ENCODE measurements at places on chromosomes 13 and 19.

GRCh38 chr13:99371956-99372355 is 64.8 kb upstream of the GPR183 start:
- DNase-seq = peak; percentile 49

- no peak for DNase-seq
Measured at GRCh38 chr19:37999309-38000213, 92.6 kb downstream of the SIPA1L3 start.

- peak; percentile 75 for DNase-seq
Measured at GRCh38 chr13:35978607-35979316, 152.4 kb downstream of the DCLK1 start.

- no peak for DNase-seq
Measured at GRCh38 chr19:35399231-35399630, 28.4 kb downstream of the GPR42 start.

- DNase-seq = no peak
Measured at GRCh38 chr13:35356572-35356971, 119.9 kb downstream of the MAB21L1 start.

GRCh38 chr19:687569-688166 is 7.6 kb downstream of the PRSS57 start:
- DNase-seq = no peak

DNA sequence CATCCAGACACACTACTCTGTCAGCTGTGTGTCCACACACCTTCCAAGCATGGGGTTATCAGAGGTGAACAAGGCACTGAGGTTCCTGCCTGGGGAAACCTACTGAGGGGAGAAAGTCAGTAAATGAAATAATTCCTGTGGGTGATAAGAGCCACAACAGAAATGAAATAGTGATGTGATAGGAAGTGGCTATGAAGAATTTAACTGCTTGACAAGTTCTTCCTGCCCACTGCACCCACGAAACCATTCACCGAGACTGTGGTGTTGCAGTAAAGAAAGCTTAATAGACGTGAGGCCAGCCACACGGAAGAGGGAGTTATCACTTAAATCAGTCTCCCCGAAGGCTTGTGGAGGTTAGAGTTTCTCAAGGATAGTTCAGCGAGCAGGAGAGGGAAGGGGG is 353.1 kb downstream of the UQCRFS1 start:
- DNase-seq = no peak

DNA sequence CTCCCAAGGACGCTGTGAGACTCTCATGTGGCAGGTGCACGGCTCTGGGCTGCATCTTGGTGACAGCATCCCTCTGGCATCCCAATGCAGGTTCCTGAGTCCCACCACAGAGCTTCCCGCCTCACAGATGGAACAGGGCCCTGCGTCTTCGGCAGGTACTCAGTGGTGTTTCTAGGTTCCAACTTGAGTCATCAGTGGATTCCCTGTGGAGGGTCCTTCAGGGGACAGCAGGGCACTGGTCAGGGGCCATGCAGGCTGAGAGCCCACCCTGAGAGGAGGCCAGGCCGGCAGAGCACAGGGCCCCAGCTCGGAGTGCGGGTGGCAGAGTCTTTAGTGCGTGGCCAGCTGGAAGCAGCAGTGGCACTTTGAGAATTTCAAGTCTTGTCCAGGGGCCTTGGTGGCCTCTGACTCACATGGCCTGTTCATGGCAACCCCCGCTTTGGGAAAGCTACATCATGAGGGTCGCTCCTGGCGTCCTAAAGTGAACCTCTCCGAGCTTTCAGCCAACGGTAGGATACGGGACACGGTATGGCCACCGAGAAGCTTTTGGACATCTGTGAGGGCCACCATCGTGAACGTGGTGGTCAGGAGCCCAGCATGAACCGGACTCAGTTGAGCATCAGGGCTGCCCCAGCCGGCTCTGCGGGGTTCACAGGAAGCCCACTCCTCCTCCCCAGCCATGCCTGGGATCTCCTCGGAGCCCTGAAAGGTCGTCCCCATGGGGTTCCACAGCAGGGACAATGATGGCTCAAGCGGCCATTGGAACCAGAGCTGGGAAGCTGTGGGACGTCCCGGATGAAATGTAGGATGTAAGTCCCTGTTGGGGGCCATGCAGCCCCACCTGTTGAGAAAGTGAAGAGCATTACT is 72.0 kb upstream of the MCF2L start:
- no peak for DNase-seq

DNA sequence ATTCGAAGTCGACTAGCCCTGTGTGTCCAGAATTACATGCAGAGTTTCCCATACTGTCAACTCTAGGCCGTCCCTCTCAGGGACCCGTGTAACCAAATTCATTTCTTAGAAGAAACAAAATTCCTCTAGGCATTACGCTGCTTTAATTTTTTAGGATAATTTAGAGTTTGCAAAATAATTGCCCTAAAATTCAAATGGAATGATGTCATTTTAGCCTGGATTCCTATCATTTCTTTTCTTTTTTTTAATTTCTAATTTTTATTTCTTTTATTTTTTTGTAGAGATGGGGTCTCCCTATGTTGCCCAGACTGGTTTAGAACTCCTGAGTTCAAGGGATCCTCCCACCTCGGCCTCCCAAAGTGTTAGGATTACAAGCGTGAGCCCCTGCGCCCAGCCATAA is 1.3 kb upstream of the ATP4B start:
- no peak for DNase-seq

DNA sequence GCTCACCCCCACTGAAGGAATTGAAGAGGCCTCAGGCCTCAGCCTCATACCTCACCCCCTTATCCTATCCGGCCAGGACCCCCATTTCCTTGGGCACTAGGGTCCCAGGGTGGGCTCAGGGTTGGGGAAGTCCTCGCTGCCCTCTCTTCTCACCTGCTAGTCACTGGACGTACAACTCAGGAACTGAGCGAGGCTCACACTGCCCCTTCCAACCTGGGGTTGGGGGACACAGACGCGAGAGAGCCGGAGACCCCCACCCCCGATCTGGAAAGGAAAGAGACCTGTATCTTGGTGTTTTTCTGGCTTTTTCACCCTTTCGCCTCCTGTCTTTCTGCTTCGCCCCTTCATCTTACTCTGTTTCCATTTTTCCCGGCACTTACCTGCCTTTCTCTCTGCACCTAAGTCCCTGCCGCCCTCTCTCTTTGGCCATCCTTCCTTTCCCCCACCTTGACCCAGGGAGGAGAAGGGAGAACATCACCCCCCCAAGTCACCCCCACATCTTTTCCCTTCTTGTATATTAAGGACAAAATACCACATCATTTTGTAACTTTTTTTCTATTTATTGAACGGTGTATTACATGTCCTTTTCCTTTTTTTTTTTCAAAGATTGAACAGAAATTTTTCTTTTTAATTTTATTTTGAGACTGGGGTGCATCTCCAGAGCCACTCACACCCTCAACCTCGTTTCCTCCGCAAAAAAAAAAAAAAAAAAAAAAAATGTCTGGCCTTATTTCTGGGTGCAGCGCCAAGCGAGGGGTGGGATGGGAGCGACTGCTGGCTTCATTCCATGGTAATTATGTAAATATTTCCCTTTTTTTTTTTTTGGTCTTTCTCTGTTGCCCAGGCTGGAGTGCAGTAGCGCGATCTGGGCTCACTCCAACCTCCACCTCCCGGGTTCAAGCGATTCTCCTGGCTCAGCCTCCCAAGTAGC is 36.6 kb downstream of the ZSWIM4 start:
- no peak for DNase-seq

DNA sequence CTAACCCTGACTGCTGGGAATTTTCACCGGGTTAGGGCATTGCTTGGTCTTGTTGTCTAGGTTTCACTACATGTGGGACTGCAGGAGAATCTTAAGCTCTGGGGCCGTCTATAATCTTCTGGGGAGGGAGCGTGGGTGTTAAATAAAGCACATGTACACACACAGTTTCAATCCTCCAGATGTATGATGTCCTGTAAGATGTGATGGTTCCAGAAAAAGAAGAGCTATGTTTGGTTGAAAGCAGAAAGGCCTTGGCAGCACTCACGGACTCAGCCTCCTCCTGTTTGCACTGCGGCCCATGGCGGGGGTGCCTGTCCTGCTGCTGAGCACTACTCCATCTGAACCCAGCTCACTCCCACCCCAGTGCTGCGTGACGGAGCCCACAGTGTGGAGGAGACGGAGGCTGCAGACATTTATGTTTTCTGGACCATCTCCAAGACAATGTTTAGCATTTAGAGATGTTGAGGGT is 343.5 kb downstream of the TEX29 start:
- no peak for DNase-seq

- DNase-seq = peak; percentile 64
Measured at GRCh38 chr13:98839856-98840769, 87.6 kb upstream of the SLC15A1 start.

- DNase-seq = peak; percentile 41
Measured at GRCh38 chr19:48415395-48415794, 21.9 kb downstream of the GRIN2D start.

DNA sequence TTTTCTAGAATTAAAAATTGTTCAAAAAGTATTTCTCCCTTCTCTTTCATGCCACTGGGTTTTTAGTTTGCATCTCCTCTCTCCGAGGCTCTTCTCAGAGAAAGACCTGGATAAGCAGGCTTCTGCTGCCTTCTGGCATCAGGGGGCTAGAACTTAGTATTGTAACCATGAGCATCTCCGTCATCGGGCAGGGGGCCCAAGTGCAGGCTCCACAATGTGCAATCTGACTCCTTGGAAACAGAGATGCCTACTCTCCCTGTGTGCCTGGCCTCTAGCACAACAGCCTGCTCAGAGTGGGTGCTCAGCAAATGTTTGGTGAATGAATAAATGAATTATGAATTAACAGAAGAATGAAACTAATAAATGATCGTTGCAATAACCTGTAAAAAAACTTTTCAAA is 45.6 kb upstream of the MTIF3 start:
- no peak for DNase-seq

Measured in pons (tissue), 1 donor.